Testis (tissue), 5 donors: ENCODE measurements at places on chromosomes 3 and 15.

- no peaks in the 10 kb centered on the region for H3K27me3 ChIP-seq
- H3K36me3 ChIP-seq = no peaks in the 10 kb centered on the region
- H3K27ac ChIP-seq = no peak overlapping the region
- no peak for DNase-seq
Measured at GRCh38 chr15:71050461-71050860, 64.8 kb upstream of the THSD4 start.

GRCh38 chr15:74449095-74449494 is 11.9 kb downstream of the UBL7 start:
- H3K27me3 ChIP-seq = no peaks in the 10 kb centered on the region
- no peak overlapping the region for H3K4me3 ChIP-seq
- H3K27ac ChIP-seq = no peak overlapping the region
- H3K4me1 ChIP-seq = no peaks in the 10 kb centered on the region
- no peaks in the 10 kb centered on the region for H3K36me3 ChIP-seq

DNA sequence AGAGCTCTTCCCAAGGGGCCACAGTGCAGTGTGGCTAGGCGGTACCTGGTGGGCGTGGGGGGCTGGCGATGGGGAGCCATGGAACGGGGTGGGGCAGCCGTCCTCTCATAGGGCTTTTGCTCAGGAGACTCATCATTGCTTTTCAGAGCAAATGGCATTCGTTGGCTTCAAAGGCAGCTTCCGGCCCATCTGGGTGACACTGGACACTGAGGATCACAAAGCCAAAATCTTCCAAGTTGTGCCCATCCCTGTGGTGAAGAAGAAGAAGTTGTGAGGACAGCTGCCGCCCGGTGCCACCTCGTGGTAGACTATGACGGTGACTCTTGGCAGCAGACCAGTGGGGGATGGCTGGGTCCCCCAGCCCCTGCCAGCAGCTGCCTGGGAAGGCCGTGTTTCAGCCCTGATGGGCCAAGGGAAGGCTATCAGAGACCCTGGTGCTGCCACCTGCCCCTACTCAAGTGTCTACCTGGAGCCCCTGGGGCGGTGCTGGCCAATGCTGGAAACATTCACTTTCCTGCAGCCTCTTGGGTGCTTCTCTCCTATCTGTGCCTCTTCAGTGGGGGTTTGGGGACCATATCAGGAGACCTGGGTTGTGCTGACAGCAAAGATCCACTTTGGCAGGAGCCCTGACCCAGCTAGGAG is 40.8 kb downstream of the MESD start:
- H3K4me1 ChIP-seq = no peaks in the 10 kb centered on the region
- H3K36me3 ChIP-seq = no peaks in the 10 kb centered on the region
- H3K27ac ChIP-seq = no peak overlapping the region
- no peak overlapping the region for H3K4me3 ChIP-seq
- no peak for DNase-seq

GRCh38 chr15:36970522-36970921 is 129.8 kb downstream of the MEIS2 start:
- no peak overlapping the region for H3K4me3 ChIP-seq
- no peaks in the 10 kb centered on the region for H3K27me3 ChIP-seq
- H3K36me3 ChIP-seq = no peaks in the 10 kb centered on the region
- H3K27ac ChIP-seq = no peak overlapping the region

- H3K4me3 ChIP-seq = no peak overlapping the region
- no peak overlapping the region for H3K27ac ChIP-seq
- H3K4me1 ChIP-seq = no peaks in the 10 kb centered on the region
- no peaks in the 10 kb centered on the region for H3K27me3 ChIP-seq
Measured at GRCh38 chr15:62571072-62571471, 406.0 kb upstream of the C2CD4B start.

DNA sequence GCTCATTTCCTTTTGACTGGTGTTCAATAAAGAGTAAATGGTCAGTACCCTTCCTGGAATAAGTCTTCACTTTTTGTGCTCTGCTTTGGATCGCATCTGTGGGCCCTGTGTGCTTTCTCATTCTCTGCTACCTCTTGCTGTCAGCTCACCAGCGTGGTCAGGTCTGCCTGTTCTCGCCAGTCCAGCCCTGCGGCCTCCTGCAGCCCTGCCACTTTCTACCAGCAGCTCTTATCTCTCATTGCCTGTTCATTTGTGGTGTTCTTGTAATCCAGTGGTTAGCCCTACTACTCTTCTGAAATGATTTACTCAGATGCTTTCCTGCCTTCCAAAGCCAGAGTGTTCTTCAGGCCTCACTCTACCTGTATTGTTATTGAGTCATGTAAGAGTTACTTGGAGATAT is 54.8 kb downstream of the CHCHD6 start:
- no peaks in the 10 kb centered on the region for H3K36me3 ChIP-seq
- H3K27me3 ChIP-seq = no peaks in the 10 kb centered on the region
- H3K27ac ChIP-seq = no peak overlapping the region
- no peak for DNase-seq
- H3K4me3 ChIP-seq = no peak overlapping the region

GRCh38 chr15:67805666-67806516 is 19.4 kb upstream of the SKOR1 start:
- H3K27me3 ChIP-seq = no peaks in the 10 kb centered on the region
- peaks cover 7% of the 10 kb centered on the region for H3K4me1 ChIP-seq
- DNase-seq = no peak
- H3K4me3 ChIP-seq = no peak overlapping the region
- H3K27ac ChIP-seq = no peak overlapping the region

DNA sequence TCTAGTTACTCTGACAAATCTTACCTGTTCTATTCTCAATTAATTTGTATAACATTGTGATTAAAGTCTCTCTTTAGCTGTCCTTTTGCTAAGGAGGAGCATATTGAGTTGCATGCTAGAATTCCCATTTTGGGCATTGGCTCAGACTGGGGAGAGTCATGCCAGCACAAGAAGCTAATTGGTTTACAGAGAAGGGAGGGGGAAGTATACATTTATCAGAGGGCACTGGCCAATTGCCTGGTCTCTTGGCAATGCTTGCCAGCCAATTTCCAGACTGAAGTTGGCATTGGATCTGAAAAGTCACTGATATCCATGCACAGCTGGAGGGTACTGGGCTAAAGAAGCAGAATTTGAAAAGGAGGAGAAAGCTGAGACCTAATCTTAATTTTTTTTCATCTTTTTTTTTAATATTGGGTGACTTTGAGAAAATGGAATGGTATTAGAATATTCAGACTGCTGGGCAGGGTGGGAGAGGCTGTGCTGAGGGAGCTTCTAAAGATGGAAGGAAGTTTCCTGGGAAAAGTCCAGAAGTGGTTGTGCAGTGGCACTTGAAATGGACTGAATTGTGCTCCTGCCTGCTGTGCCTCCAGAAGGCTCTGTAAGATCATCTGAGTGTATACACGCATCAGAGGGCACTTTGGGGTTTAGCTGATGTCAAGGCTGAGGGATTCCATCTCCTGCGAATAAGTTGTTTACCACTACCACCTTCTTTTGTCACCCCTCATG is 365.2 kb upstream of the DPH6 start:
- H3K4me3 ChIP-seq = no peak overlapping the region
- H3K4me1 ChIP-seq = no peaks in the 10 kb centered on the region
- no peak for DNase-seq
- H3K36me3 ChIP-seq = no peaks in the 10 kb centered on the region
- H3K27ac ChIP-seq = no peak overlapping the region
- no peaks in the 10 kb centered on the region for H3K27me3 ChIP-seq

GRCh38 chr3:66479532-66479947 is 21.3 kb downstream of the LRIG1 start:
- no peak overlapping the region for H3K4me3 ChIP-seq
- H3K4me1 ChIP-seq = peaks cover 16% of the 10 kb centered on the region
- no peaks in the 10 kb centered on the region for H3K36me3 ChIP-seq
- H3K27me3 ChIP-seq = no peaks in the 10 kb centered on the region
- H3K27ac ChIP-seq = no peak overlapping the region
- no peak for DNase-seq

- H3K27ac ChIP-seq = no peak overlapping the region
- H3K4me3 ChIP-seq = no peak overlapping the region
- no peaks in the 10 kb centered on the region for H3K27me3 ChIP-seq
- no peak for DNase-seq
- H3K36me3 ChIP-seq = no peaks in the 10 kb centered on the region
Measured at GRCh38 chr3:76497636-76498035, 542.3 kb upstream of the ROBO2 start.

- H3K27me3 ChIP-seq = no peaks in the 10 kb centered on the region
- H3K4me3 ChIP-seq = no peak overlapping the region
Measured at GRCh38 chr3:190989218-190989617, 126.7 kb upstream of the GMNC start.

DNA sequence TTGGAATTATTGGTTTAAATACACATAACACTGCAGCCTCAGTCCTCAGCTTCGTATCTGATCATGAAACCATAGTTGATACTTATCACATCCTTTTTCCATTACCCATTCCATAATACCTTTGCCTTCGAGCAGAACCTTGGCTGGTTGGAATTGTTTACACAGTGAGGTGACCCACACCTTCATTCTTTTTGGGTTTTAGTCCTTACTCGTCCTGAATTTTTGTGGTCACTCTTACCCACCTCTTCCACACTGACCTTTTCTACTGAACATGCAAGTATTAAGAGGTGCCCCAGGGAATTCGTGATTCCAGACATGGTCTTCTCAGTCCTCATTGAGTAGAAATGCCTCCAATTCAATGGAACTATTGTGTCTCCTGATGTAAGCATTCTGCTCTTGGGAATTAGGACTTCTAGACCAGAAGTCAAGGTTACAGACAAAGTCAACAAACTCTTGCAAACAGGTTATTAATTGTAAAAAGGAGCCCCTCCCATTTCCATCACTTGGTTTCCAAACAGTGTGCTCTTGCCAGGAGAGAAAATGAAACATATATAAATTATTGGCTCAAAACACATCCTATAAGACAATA is 37.7 kb downstream of the SCN11A start:
- no peak overlapping the region for H3K4me3 ChIP-seq
- no peak for DNase-seq
- no peaks in the 10 kb centered on the region for H3K27me3 ChIP-seq
- no peak overlapping the region for H3K27ac ChIP-seq

DNA sequence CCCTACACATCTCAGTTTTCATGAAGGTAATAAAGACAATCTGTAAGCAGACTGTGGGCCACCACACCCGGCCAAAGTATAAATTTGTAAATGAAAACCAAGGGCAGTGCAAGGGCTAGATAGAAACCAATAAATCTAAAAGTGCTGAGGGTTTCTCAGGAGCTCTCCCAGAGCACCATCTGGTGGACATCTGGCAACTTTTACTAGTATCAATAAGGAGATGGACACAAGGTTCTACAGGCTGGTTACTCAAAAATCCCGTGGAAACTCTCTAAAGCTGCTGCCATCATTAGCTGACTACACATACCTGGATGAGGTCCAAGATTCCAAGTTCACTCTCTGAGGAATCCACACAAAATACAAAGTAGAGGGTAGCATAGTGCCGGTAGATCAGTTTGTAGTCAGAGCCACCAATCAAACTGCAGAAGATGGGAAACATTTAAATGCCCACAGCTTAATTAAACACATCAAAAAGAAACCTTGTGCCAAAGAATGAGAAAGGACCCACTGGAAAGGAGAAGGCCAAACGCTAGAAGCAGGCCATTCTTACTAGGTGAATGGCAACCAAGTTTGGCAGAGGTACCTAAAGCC is 5.5 kb downstream of the AP3S2 start:
- DNase-seq = no peak
- no peaks in the 10 kb centered on the region for H3K4me1 ChIP-seq
- H3K27ac ChIP-seq = no peak overlapping the region
- no peaks in the 10 kb centered on the region for H3K36me3 ChIP-seq

DNA sequence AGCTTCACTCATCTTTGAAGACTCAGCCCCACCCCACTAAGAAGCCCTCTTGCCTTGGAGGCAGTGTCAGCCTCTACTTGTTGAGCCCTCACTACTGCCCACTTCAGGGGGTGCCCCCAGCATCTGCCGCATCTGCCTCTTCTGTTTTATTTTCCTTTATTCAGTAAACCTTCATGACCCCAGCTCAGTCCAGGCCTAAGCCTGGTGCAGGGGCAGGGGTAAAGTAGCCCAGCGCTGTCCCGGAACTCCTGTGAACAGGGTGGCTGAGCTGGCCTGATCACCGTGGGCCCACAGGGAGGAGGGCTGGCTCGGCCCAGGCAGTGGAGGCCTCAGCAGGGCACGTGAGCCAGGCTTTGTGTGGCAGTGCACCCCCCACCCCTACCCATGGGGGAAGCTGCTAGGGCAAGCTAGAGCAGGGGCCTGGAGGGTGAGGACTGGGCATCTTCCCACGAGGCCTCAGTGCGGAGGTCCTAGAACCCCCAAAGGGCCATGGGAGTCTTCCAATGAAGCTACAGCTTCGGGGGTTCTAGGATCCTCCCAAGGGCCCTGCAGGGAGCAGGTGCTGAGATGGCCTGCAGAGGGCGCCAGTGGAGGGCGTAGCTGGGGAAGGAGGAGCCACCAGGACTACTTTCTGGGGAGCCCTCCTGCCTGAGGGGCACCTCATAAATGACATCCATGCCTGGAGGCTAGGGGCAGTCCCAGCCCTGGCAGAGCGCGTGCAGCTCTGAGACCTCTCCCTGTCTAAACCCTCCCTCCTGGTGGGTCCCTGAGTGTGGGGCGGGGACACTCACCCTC is 36.0 kb downstream of the TSPAN3 start:
- peak; percentile 37 for DNase-seq
- H3K4me3 ChIP-seq = no peak overlapping the region
- no peak overlapping the region for H3K27ac ChIP-seq
- H3K27me3 ChIP-seq = no peaks in the 10 kb centered on the region
- H3K36me3 ChIP-seq = no peaks in the 10 kb centered on the region

DNA sequence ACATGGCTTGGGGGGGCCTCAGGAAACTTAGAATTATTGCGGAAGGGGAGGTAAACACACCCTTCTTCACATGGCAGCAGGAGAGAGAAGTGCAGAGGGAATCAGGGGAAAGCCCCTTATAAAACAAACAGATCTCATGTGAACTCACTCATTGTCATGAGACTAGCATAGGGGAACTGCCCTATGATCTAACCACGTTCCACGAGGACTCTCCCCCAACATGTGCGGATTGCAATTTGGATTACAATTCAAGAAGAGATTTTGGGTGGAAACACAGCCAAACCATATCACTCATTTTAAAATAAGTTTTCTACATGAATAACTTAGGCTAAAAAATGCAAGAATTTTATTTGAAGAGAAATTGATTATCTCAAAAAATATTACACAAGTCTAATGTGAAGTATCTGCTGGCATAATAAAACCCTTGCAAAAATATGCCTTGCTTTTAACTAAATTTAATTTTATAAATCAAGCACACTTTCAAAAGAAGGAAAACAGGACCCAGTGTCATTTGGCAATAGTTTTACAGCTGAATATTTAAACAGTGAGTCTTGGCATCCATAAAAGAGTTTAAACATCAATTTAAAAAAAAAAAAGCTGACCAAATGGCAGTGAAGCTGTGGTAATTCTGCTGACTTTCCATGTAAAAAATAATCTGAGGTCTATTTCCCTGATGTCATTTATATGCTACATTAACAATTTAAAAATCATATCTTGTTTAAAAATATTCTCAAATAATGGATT is 1057.2 kb downstream of the NAALADL2 start:
- no peak overlapping the region for H3K27ac ChIP-seq
- no peak for DNase-seq
- no peak overlapping the region for H3K4me3 ChIP-seq
- H3K4me1 ChIP-seq = no peaks in the 10 kb centered on the region

DNA sequence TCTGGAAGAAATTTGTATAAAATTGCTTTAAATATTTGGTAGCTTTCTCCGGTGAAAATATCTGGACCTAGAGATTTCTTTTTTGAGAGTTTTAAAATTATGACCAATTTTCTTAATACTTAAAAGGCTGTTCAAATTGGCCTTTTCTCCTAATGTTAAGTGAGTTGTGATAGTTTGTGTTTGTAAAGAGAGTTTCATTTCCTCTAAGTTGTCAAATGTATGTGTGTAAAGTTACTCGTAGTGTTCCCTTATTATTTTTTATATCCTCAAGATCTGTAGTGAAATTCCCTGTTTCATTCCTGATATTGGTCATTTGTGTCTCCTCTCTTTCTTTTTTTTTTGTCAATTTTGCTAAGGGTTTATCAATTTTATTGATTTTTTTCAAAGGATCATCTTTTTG is 92.6 kb upstream of the CTNNB1 start:
- no peaks in the 10 kb centered on the region for H3K4me1 ChIP-seq
- H3K27me3 ChIP-seq = no peaks in the 10 kb centered on the region
- H3K4me3 ChIP-seq = no peak overlapping the region
